Panc1 (cell line): ENCODE measurements at places on chromosomes 6 and 20. TPM values are rescaled to one million over a fixed set of nuclear protein-coding genes. Genes with fewer than 3 reads are reported as not detected.

The PMEPA1 gene
- total RNA-seq = 89.8 TPM

- no peak for DNase-seq
These were observed 115.5 kb downstream of the SOD2 start for GRCh38 chr6:159577564-159577963.

DNA sequence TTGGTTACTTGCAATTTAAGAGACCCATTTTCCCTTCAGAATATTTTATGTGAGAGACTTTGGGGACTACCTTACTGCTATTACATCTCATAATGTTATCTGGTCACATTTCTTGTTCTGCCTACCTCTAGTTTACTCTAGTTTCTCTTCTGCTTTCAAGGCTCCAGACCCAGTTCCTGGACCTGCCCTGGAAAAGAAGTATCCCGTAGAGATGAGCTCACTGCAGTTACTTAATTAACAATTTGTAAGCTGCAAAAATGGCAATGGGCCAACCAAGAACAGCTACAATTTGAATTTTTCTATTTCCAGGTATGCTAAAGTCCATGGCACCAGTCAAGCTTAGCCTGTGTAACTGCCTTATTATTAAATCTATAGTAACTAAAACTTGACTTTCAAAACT lies 25.0 kb downstream of the TAB2 start:
- DNase-seq = no peak

DNA sequence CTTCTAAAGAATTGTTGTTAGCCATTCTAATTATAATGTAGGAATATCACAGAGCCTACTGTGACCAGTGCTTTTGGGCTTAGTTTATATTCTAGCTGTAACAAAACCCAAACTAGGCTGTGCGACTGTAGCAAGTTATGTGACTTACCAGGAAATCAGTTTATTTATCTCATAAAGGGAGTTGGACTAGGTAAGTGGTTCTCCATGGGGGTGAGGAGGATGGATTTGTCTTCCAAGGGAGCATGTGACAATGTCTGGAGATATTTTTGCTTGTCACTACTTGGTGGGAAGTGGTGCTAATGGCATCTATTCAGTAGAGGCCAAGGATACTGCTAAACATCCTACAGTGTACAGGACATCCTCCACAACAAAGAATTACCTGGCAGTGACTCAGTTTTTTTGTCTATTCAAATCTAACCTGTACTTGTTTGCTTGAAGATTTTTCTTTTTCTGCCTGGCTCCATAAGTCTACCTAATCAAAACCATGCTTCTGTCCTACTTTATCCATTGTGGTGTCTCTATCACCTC lies 32.5 kb downstream of the ZFAND3 start:
- no peak for DNase-seq

The C6orf132 gene
- total RNA-seq = 12.9 TPM

DNA sequence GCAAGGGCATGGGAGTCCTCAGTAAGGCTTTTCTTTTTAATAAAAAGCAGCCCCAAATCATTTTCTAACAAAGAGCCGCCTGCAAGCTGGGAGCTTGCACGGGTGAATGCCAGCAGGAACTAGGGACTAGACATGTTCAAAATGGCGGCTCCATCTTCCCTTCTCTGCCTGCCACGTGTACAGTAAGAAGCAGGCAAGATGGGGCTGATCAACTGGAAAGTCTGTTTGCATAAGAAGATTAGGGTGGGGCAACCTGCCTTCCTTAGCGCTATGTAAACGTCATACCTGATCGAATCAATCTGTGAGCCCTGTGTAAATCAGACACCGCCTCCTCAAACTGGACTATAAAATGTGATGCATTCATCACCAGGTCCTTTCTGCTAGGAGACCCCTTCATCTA lies 299.4 kb upstream of the SOX4 start:
- no peak for DNase-seq

GRCh38 chr6:79602859-79603258 lies 28.3 kb upstream of the SH3BGRL2 start:
- no peak for DNase-seq

The NRSN1 gene
- not detected for total RNA-seq

GRCh38 chr6:69368613-69369012 lies 428.2 kb downstream of the LMBRD1 start:
- no peak for DNase-seq

- DNase-seq = no peak
These were observed 107.1 kb upstream of the BACH2 start for GRCh38 chr6:90403489-90404381.

The ERVFRD-1 gene
- total RNA-seq = not detected

- DNase-seq = no peak
These were observed 53.6 kb downstream of the JPH2 start for GRCh38 chr20:44133424-44133823.

GRCh38 chr6:11387707-11388430 lies 149.7 kb upstream of the TMEM170B start:
- no peak for DNase-seq

- no peak for DNase-seq
These were observed 177.5 kb downstream of the TMEM242 start for GRCh38 chr6:157145656-157146285.

The RPP40 gene
- total RNA-seq = 25.9 TPM

The PGC gene
- 0.18 TPM for total RNA-seq

DNA sequence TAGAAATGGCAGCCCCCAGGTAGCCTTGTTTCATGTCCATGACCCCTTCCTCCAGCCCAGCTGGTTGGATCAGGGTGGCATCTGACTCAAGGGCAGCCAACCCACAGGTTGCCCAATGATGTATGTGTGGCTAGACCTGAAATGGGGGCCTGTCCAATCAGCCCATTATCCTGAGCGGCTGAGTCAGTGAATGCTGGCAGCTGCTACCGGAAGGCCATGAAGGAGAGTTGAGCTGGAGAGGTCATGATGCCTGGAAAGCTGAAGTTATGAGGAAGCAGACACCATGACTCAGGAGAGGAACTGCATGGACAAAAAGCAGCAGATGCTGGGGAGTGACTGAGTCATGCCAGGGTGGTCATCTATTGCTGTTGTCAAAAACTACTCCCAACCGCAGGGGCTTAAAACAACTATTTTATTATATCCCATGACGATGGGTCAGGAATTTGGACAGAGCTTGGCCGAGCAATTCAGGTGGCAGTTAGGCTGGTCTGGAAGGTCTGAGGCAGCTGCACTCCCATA lies 67.3 kb downstream of the MDGA1 start:
- peak; percentile 48 for DNase-seq

GRCh38 chr6:34964564-34964963 lies 75.5 kb downstream of the ANKS1A start:
- DNase-seq = no peak

- DNase-seq = no peak
These were observed 219.0 kb downstream of the ERMARD start for GRCh38 chr6:169970306-169970988.

- DNase-seq = no peak
These were observed 104.8 kb upstream of the PTPN1 start for GRCh38 chr20:50405235-50405914.

DNA sequence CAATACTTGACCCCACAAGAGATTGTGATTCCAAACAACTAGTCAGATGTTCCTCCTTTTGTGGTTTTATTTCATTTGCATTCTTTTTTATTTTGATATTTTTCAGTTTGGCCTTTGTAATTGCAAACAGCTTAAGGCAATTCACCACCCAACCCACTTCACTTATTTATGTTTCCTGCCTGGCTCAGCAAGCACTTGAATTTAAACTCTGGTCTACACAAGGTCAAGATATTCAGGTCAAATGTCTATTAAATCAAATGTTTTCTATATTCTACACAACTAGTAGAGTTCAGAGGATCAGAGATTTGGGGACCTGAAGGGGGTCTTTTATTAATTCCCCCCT lies 100.1 kb downstream of the SGK1 start:
- no peak for DNase-seq

The TRIM15 gene
- total RNA-seq = 0.13 TPM

GRCh38 chr6:149766156-149766769 lies 16.7 kb downstream of the PCMT1 start:
- DNase-seq = no peak

GRCh38 chr20:20304942-20305341 lies 63.0 kb upstream of the INSM1 start:
- no peak for DNase-seq

The ANKEF1 gene
- 6.3 TPM for total RNA-seq

The KCNK5 gene
- total RNA-seq = 0.77 TPM

The LPA gene
- total RNA-seq = 0.21 TPM

DNA sequence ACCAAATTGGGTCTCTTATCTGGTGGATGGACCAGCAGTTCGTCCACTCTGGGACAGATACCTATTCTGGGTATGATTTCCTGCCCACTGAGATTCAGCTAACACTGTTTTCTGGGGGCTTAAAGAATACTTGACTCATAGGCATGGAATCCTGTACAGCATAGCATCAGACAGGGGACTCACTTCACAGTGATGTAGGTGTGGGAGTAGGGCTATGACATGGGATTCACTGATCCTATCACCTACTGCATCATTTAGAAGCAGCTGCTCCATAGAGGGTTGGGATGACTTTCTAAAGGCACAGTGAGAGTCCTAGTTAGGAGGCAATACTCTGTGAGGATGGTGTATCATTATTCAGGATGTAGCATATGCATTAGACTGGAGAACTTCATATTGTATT lies 74.5 kb upstream of the AHI1 start:
- no peak for DNase-seq

- no peak for DNase-seq
These were observed 72.0 kb downstream of the GMDS start for GRCh38 chr6:2173203-2173961.

The PAK5 gene
- total RNA-seq = not detected

GRCh38 chr20:19254956-19255355 lies 42.5 kb downstream of the SLC24A3 start:
- no peak for DNase-seq

The CDSN gene
- total RNA-seq = not detected

- DNase-seq = no peak
These were observed 104.4 kb upstream of the BMP2 start for GRCh38 chr20:6663104-6663503.

DNA sequence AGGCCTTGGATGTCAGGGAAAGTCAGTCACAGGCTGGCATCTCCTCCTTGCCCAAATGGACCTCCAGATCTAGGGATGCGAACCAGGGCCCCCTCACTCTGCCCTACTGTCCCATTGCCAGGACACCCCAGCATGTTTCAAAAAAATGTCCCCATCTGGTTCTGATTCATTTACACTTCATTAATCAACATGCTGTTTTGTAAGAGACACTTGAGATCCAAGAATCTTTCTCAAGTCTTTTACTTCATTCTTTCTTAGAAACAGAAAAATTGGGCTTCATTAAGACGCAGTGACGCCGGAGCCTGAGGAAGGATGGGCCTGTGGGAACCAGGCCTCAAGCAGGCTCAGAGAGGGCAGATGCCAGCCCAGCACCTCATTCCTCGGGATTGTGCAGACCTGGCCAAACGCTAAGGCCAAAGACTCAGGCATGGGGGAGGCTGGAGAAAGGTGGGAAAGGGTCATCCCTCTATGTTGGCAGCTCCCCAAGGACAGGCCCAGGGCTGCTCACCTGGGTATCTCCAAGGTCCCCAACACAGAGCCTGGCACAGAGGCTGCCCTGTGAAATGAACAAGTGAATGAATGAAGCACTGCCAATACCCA lies 3.8 kb downstream of the RSPO4 start:
- no peak for DNase-seq

DNA sequence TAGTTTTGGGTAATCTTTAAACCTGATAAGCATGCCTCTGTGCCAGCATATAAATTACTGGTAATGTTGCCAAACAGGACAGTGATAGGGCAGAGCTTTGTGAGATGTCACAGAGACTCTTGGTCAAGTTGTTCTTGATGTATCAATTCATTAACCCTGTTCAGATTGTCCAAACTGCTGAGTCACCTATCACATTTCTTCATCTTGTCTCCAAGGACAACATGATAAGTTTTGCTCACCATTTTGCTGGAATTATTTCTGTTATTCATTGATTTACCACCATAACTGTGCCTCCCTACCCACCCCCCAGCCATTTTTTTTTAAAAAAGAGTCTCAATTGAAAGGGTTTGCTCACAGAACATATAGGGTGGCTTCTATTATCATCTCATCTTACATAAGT lies 19.5 kb upstream of the GMNN start:
- no peak for DNase-seq

The CEP57L1 gene
- total RNA-seq = 37.6 TPM

- no peak for DNase-seq
These were observed 184.3 kb upstream of the SNX9 start for GRCh38 chr6:157638779-157639178.

- no peak for DNase-seq
These were observed at the start of gene CTCFL for GRCh38 chr20:57524511-57525176. CTCFL (minus strand) TSS chr20:57525140; CDS start chr20:57524205, 935 bp downstream.

GRCh38 chr6:135438907-135439535 lies 58.5 kb downstream of the AHI1 start:
- peak; percentile 4 for DNase-seq

GRCh38 chr6:5457983-5458683 lies 196.8 kb downstream of the FARS2 start:
- DNase-seq = no peak

DNA sequence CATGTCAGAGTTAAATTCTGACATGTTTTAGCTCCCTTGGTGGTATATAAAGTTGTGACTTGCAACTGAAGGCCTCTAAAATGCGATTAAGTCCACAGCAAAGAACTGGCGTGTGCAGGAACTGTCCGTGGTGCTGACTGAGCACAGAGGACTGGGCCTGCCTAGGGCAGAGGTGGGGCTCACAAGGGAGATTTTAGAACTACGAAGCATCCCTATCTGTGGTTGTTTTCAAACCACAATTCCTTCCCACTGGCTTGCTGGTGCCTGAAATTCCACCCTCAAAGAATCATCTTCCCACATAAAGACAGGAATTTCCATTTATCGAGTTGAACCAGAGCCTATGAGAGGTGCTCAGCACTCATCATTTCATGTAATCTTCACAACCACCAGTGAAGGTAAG lies 30.1 kb downstream of the RIMS4 start:
- no peak for DNase-seq

The GLP1R gene
- not detected for total RNA-seq

- DNase-seq = no peak
These were observed at the start of gene SCGN for GRCh38 chr6:25652007-25652515. SCGN (plus strand) TSS chr6:25652215; CDS start chr6:25652404, 189 bp downstream.
